K562 (cell line): ENCODE measurements at places on chromosomes 2 and 18.

DNA sequence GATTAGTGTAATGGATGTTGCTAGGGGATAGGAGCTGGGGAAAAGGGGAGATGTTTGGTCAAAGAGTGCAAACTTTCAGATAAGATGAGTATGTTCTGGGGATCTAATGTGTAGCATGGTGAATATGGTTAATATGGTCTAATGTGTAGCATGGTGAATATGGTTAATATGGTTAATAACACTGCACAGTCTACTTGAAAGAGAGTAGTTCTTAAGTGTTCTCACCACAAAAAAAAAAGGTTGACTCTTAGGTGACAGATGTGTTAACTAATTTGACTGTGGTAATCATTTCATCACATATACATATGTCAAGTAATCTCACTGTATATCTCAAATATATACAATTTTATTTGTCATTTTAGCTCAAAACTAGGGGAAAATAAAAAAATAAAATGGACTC is 121.3 kb upstream of the CD226 start:
- no peak for DNase-seq

- DNase-seq: no peak
Observed at GRCh38 chr2:145827235-145827634, 1307.3 kb upstream of the ZEB2 start.

GRCh38 chr2:232584238-232584637 is 33.7 kb downstream of the EIF4E2 start:
- DNase-seq: no peak

- DNase-seq: no peak
Observed at GRCh38 chr2:204491528-204491927, 53.7 kb upstream of the PARD3B start.

DNA sequence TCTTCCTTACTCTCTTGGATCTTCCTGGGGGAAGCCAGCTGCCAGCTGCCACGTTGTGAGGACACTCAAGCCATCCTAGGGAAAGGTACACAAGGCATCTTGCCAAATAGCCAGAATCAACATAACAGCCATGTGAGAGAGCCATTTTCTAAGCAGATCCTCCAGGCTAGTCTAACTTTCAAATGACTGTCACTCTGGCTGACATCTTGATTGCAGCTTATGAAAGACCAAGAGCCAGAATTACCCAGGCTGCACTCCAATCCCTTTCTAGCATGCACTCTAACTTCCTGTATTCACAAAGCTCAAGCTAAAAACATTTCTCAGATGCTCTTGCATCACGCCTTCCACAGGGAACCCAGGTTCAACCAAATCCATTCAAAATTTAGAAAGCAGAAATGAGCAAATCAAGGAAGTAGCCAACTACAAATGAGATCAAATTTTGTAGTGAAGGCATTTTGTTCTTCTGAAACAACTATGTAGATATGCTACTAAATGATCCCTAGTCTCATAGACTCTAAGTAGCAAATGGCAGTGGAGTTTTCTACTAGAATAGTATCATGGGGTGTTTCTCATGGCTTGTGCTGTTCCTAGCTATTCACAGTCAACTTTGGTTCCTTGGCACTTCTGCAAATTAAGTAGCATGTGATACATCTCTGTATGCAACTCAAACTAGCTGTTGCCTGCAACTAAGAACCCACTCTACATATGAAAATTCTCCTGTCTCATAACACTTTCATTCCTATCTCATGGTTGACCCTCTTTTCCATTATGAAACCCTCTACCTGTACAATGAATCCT is 281.9 kb downstream of the ZEB2 start:
- DNase-seq: no peak

DNA sequence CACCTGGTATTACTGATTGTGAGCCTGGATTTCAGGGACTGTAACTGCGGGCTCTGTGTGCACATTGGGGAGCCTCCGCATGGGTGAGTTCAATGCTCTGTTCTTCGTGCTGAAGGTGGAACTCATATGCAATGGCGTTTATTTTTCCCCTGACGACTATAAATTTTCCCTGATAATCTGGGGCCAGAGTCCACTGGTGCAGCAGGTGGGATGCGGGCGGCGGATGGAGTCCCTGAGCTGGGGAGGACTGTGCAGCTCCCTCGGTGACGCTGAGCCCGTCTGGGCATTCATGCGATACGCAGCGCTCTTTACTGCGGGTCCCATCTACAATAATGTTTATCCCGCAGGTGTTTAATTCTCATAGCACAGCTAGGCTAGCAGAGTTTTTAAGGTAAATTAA is 181.6 kb upstream of the ALKAL2 start:
- DNase-seq: no peak

DNA sequence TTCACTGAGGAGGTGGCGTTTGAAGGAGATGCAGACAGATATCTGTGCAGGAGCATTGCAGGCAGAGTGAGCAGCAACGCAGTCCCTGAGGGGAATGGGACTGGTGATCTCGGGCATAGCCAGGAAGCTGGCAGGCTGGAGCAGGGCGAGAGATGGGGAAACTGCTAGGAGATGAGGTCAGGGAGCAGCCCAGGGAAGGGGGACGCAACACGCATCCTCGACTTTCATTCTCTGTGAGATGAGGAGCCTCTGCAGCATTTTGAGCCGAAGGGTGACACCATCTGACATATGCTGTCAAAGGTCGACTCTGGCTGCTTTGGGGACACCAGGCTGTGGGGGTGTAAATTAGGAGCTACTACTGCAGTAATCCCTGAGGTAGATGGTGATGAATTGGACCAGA is 4.3 kb upstream of the CHRNA1 start:
- DNase-seq: no peak

- DNase-seq: no peak
Observed at GRCh38 chr2:66925128-66925527, 472.0 kb upstream of the ETAA1 start.

DNA sequence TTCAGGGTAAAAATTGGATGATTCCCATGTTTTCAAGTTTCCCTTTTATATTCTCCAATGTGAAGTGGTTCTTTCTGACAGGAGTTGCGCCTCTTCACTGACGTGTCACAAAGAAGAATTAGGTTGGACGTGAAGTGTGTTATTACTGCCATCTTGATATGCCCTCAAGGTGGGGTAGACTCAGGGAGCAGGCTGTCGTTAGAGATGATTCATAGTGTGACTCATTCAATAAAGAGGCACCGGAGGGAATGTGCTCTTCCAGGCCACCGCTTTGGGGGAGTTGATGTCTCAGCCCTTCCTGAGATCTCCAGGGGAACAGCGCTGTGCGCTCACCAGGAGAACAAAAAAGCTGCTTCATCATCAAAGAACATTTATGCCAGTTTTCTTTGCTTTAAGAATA is 3.6 kb upstream of the DGKD start:
- peak; percentile 81 for DNase-seq

DNA sequence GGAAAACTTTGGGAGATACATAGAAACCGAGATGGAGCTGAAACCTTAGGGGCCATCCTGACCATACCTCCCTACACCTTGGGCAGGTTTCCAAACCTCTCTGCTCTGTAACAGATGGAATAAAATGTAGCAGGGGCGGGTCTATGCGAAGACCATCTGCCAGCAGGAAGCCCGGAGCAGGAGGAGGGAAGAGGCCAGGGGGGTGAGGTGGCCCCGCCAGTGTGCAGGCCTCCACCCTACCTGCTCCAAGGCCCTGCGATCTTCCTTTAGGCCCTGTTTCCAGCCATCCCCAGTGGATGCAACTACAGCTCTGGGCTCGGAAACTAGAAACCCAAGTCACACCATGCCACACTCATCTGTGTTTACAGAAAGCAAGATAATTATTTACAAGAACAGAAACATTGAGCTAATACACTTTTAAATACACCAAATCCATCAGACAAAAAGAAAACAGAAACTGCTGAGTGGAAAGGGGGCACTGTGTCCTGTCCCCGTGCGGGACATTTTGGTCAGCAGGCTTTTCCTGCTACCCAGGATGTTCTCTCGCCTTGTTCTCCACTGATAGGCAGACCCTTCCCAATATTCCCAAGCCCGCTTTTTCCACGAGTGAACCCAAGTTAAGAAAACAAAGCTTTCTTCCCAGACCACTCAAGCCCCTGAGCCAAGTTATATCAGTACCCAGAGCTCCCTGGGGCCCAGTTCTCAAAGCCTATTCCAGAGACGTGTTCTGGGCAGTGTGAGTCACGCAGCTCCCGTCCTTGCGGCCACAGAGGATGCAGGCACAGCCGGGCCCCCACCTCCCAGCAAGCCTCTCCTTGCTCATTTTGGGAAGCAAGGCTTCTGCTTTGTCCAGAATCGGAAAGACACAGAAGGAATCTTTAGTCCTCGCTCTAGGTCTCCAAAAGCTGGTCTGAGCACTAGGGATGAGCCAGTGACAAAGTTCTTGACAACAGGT is 17.3 kb downstream of the CIB4 start:
- no peak for DNase-seq

DNA sequence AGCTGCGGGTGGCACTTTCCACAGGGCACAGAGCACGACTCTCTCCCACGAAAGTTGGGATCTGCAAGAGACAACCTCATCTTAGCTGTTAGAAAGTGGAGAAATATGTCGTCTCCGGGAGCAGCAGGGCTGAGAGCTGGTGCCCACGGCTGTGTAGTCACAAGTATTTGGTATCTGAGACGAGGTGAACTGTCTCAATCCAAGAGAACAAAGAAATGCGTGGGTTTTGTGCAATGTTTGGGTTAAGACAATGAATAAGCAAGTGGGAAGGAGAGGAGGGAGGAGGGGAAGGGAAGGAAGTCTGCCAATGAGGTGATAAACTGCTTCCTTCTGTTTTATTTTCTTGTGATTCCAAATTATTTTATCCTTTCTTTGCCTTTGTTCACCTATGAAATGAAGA is 18.0 kb downstream of the DYTN start:
- no peak for DNase-seq

GRCh38 chr18:3845161-3845560 is 395.2 kb downstream of the TGIF1 start:
- no peak for DNase-seq
